ENCODE measurements at places on chromosomes 1 and 21.

DNA sequence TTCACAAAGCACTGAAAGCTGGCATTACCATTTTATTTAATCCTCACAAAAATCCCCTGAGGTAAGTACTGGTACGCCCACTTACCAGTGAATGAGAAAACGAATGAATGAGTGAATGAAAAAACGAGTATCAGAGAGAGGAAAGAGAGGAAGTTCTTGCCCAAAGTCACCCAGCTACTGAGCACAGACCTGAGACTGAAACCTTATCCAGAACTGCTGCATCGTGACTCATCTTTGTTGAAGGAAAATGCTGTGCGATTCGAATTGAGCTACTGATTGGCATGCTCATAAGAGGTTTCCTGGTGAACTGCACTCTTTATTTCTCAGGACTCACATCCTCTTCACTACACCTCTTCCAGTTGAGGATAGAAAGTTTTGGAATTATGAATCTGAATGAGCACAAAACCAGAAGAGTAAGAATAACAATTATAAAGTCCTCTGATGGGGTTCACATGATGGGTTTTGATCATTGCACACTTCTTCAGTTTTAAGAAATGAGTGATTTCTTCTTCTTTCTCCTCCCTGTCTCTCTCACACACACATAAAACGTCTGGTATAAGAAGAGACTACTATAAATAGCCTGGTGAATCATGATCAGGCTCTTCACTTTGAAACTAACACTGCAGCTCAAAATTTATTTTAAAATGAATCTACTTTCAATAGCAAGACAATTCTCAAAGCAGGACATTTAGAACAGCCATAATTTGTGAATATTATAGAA lies 32.1 kb downstream of the IL12RB2 start:
- DNase-seq: peak; percentile 78

GRCh38 chr1:37399205-37399604 lies 75.2 kb upstream of the ZC3H12A start:
- no peak for DNase-seq

DNA sequence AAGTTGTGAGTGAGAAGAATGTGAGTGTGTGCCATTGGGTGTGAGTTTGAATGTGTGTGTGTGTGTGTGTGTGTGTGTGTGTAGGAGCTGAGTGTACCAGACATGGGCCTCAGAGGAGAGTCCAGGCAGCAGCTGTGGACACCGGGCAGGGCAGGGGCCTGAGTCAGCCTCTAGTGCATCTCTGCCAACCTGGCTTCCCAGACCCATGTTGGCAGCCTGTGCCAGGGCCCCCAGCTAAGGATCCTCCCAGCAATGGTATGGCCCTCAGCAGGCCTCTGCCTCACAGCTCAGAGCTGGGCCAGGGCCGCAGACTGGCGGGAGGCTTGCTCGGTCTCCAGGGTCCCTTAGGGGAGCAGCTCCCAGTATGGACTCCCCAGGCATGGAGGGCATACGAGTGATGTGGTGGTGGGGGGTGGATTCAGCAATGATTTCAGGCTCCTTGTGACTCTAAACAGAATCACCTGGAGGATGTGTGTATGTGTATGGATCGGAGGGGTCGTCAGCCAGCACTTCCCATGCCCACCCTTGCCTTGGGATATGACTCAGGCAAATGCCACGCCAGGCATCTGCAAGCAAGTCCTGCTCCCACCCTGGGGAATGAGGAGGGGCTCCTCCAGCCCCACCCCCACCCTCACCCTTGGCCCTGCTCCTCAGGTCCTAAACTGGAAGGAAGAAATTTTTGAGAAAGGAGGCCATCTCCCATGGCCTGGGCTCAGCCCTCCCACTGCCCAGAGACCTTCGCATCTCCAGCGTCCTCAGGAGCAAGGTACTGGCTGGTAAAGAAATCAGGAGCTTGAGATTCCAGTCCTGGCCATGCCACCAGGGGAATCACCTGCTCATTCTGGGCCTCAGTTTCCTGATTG lies 1.8 kb upstream of the FOXO6 start:
- no peak for DNase-seq

- no peak for DNase-seq
These were observed 9.7 kb downstream of the OR2T11 start for GRCh38 chr1:248625166-248625565.
